Activated T-cell treated with anti-CD3 and anti-CD28 coated beads for 48 hours (primary cell): ENCODE measurements at places on chromosomes 7 and 10.

DNA sequence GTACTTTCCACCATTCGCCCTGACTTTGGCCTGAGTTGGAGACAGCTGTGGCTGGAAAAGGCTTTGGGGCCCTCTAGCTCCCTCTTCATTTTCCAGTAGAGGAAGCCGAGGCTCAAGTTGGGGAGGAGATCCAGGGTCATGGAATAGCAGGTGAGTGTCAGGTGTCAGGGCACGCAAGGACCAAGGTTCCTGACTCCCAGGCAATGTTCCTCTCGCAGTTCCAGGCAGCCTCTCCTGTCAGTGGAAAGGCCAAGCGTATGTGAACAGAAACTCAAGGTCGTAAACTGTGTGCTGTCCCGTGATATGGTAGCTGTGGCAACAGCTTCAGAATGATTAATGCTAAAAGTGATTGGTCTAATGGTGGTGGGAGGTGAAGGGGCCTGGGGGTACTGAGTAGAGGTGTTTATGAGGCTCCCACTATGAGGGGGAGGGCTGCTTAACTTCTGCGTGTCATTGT, 13.2 kb downstream of the ADAMTS14 start:
- no peak for DNase-seq

DNA sequence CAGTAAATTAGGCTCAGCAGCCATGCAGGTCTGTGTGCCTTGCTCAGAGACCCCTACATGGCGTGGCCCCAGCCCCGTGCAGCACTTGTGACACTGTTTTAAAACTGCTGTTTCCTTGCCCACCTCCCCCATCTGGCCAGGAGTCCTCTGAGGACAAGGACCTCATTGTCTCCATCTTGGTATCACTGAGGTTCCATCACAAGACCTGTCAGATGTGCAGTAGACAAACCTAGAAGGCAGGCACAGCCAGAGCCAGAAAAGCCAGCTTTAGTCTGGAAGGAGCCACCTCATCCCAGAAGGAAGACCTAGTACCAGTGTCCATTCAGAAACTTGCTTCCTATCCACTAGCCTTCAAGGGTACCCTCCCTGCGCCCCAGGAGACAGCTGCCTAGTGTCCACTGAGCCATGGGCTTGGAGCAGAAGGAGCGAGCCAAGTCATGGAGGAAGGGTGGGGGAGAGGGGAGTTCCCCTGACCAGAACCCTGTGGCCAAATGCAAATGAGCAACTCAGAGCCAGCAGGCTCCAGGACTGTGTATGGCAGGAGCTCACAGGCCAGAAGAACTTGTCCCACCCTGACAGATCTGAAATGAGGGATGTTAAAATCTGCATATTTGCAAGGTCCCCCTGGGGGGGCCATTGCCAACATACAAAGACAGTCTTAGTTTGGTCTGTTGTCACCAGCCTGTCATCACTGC, 176.1 kb downstream of the SH3PXD2A start:
- DNase-seq, result no peak

DNA sequence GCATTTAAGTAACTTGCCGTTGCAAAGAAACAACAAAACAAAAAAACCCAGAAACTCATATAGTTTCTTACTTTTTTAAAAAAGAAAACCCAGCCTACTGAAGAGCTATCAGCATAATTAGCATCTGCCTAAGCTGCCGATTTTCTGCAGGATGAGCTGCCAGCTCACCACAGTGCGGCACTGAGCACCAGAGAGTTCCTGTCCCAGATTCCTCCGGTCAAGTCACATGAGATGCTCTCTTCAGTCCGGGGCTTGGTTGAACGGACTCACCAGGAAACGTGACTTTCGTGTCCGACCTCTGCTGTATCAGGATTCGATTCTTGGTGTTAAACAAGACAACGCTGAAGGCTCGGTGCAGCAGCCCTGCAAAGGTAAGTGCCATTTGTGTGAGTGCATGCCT, 3.2 kb downstream of the IDI2 start:
- no peak for DNase-seq

- DNase-seq, result no peak
These were observed 398.0 kb downstream of the NXPH1 start for GRCh38 chr7:8831376-8831775.

DNA sequence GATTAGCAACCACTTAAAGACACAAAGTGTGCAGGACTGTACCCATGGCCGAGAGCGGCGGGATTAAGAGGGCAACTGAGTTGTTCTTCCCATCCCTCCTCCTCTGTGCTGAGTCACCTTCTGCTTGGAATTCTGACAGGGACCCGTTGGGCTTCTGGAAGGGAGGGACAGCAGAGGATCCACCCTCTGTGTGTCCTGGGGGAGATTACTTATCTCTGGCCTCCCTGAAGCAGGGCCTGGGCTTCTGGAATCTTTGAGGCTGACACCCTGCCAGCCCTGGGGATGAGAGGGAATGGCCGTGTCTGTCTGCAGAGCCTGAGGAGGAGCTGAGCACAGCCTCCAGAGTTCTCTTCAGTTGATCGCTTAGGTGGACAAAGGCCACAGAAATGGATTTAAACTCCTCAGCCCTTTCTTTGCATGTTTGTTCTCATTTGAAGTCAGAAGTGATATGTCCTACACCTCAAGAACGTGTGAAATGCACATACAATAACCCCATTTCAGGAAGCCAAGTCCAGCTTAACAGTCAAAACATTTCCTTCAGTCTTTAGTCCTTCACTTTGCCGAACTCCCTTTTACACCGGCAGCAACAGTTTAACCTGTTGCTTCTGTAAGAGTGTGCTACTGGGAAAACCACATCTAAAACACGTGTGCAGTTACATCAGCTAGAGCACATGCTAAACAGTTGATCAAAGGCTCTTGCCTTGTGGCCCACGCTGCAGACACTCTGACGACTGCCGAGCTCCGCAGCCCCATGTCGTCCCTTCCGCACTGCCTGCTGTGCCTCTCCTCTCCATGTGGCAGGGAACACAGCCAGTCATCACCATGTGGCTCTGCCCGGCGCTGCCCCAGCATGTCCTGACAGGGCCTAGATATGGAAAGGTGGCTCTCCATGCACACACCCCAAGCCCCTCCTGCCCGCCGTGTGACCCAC, 55.7 kb downstream of the IKZF1 start:
- peak; percentile 76 for DNase-seq

GRCh38 chr7:117835016-117835664, 38.1 kb downstream of the CTTNBP2 start:
- DNase-seq, result no peak

DNA sequence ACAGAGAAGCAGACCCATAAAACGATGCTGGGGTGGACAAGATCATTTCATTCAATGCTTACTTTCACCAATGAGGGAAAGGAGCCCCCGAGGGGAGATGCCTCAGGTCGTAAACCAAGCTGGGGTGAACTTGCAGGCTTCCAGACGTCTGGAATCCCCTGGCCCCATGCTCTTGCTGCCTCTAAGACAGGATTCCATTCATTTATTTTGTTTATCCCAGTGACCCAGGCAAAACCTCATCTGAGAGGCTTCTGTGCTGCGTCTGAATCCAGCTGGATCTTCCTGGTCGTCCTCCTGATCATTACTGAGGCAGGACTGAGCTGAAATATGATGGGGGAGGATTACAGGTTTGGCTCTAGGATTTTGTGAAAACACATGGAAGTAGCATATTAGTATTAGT, 182.9 kb downstream of the MYOF start:
- DNase-seq, result no peak

DNA sequence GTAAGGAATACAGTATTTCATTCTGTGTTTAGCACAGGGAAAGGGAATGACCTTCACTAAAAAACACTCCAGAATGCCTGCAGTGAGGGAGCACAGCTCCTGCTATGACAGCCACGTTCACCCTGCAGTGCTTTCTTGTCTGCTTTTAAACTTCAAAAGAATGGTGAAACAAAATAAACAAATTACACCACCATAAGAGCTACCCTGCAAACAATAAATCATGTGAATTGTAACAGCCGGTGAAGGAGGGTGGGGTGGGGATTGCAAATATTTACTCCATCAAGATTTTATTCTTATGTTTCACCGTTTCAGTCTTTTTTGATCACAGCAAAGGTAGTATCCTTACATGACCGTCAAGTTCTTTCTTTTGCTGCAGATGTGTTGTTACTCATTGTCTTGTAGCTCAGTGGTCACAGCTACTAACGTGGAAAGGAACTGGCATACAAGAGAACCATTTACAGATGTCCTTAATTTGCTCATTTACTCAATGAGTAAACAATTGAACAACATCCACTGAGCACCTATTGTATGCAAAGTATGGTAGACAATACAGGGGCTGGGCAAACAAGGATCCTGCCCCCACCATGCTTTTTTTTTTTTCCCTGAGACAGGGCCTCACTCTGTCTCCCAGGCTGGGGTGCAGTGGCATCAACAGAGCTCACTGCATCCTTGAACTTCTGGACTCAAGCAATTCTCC, 4.1 kb upstream of the CHN2 start:
- DNase-seq, result no peak

DNA sequence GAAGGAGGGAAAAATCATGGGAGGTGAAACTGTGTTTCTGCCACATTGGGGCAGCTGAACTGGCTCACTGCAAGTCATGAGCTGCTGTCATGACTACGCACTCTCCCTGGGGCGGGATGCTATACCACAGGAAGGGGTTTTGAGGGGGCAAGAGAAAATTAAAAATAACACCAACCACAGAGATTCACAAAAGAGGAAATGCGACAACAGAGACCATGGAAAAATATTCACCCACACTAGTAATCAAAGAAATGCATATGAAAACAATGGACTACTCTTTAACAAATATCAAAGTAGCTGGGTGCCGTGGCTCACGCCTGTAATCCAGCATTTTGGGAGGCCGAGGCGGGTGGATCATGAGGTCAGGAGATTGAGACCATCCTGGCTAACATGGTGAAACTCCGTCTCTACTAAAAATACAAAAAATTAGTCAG, 65.2 kb upstream of the TM9SF3 start:
- DNase-seq, result no peak

GRCh38 chr7:35781200-35781701, 19.6 kb upstream of the SEPTIN7 start:
- DNase-seq, result no peak

DNA sequence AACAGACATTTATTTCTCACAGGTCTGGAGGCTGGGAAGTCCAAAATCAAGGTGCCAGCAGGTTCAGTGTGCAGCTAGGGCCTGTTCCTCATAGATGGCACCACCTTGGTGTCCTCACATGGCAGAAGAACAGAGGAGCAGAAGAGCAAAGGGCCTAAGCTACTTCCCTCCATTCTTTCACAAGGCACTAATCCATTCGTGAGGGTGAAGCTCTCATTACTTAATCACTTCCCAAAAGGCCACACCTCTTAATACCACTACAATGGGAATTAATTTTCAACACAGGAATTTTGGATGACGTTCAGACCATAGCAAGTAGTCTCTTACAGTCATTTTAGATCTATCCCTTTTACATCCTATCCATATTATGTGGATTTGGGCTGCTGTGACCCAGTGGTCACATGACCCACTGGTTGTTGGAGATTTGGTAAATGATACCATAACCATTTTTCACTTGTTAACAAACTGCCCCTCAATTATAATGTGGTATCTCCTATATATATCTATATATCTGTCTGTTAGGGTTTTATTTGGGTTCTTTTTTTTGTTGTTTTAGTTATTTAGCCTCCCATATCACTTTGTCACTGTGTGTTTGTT, 63.4 kb downstream of the BBS9 start:
- no peak for DNase-seq

DNA sequence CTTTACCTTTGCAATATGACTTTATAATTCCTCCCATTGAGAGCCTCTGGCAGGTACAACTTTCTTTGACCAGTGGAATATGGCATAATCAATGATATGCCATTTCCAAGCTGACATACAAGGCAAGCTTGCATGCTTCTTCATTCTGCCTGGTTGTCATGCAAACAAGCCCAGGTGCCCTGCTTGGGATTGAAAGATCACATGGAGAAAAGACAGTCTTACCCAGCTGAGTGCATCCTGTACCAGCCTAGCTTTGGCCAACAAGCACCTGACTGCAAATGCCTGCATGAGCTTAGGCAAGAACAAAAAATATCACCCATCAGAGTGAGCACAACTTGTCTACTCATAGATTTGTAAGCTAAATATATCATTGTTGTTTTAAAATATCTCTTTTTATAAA, 82.9 kb upstream of the KCND2 start:
- no peak for DNase-seq

GRCh38 chr10:92239600-92240288, 51.1 kb downstream of the CPEB3 start:
- peak; percentile 25 for DNase-seq

- peak; percentile 76 for DNase-seq
These were observed 103.9 kb downstream of the CUBN start for GRCh38 chr10:17025444-17026295.

DNA sequence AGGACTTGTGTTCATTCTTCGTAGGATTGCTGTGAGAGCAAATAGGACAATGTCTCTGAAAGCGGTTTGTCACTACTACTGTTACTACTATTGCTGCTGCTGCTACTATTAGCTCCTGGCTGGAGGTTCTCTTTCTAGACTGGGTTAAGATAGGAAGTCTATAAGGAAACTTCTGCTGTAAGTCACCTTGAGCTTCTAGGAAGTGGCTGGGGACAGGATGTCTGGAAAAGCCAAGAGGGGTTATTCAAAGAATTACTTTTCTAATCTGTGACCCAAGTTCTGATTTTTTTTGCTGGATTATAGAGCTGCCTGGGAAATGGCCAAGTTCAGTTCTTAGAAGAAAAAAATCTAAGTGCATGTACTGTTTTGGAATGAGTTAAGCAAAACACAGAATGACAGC, 62.2 kb downstream of the NAMPT start:
- DNase-seq, result no peak

DNA sequence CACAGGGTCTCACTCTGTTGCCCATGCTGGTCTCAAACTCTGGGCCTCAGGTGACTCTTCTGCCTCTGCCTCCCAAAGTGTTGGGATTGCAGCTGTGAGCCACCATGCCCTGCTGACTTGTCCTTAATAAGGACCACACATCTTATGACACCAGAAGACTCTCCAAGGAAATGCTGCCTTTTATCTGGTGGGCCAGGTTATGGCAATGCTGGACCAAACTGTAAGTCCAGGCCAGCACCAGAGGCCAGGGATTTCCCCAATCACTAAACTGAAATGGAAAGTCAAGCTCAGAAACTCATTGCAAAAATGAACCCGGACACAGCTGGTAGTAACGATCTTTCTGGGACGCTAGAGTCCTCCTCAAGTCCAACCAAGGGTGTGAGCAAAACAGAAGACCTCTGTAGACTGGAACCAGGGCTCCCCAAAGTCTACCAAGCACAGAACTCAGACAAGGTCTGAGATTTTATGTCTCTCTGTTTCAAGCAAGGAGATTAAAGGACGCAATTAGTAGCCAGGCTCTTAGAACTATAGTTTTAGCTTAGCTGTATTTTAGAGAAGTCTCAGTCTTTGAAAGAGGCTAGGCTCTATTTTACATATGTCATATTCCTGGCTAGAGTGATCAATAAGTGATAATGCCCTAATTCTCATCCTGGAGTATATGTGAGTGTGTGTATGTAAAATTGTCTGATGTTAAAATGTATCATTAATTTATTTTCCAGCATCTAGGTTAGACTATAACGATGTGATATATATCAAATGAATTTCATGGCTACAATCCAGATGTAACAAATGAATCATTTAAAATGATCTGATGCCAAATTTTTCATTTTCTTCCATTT, 74.0 kb upstream of the ITGB1 start:
- DNase-seq, result no peak

GRCh38 chr10:126016156-126016805, 119.9 kb downstream of the FANK1 start:
- DNase-seq, result no peak

GRCh38 chr10:43082087-43082486, 5.2 kb downstream of the RET start:
- DNase-seq, result no peak
